ENCODE measurements at places on chromosomes 7 and 10.

DNA sequence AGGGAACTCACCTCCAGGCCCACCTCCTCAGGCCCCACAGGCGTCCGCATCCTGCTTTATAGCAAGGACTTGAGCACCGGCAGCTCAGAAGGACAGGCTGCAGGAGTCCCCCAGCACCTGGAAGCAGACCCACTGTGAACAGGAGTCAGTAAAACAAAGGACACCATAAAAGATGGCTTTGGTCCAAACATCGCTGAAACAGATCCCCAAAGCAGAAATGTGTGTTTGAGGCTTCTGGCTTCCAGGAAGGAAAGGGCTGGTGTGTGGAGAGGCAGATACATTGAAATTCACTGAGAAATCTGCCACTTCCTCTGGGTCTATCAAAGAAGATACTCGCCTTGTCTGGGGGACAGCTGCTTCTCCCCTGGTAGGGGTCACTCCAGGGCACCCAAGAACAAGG, 286.2 kb downstream of the PLXNA4 start:
- no peak for DNase-seq

DNA sequence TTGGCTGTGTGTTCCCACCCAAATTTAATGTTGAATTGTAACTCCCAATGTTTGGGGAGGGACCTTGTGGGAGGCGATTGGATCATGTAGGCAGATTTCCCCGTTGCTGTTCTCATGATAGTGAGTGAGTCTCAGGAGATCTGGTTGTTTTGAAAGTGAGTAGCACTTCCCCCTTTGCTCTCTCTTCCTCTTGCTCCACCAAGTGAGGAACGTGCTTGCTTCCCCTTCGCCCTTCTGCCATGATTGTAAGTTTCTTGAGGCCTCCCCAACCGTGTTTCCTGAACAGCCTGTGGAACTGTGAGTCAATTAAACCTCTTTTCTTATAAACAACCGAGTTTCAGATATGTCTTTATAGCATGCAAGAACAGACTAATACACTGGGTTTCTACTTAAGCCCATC, 176.3 kb downstream of the CDK14 start:
- DNase-seq = no peak

- DNase-seq = no peak
These were observed 128.7 kb downstream of the TSPAN12 start for GRCh38 chr7:120729245-120729644.

DNA sequence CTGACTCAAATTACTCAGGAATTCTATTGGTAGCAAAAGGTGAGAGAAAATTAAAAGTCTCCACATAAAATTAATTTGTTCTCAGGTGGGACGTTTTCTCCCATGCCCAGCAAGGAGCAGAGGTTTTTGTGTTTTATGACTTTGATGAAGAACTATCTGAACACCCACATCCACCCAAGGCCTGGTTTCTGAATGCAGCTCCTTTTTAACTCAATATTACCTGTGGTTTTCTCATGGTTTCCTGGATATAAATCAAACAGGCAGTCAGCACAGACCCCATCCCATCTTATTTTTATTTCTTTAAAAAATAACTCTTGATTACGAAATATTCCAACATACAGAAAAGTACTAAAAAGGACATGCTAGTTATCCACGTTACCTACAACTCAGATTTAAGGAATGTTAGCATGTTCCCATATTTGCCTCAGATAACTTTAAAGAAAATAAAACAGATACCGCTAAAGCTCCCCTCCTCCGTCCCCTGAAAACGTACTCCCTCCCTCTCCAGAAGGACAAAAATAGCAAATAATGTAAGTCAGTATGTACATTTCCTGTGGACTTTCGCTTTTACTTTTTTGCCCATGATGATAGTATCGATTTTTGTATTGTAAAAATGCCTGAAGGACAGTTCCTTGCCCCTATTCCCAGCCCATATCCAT, 43.4 kb downstream of the GLI3 start:
- DNase-seq = no peak

DNA sequence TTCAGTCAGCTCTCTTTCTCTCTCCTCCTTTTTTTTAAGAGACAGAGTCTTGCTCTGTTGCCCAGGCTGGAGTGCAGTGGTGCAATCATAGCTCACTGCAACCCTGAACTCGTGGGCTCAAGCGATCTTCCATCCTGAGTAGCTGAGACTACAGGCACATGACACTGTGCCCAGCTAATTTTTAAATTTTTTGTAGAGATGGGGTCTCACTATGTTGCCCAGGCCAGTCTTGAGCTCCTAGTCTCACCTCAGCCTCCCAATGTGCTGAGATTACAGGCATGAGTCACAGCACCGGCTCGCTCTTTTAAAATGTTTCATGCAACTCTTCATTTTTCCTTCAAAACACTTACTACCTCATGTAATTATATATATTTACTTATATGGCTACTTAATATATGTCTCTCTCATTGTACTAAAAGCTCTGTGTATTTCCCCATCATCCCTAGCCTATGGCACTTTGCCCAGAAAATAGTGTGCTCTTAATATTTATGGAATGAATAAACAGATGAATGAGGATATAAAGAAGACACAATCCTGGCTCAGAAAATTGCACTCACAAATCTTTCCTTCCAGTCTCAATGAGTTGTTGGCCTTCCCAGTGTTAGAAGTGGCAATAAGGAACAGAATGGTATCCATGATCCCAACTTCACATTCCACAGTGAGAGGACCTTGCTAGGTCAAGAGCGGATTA, 33.9 kb downstream of the EBLN1 start:
- DNase-seq = no peak

DNA sequence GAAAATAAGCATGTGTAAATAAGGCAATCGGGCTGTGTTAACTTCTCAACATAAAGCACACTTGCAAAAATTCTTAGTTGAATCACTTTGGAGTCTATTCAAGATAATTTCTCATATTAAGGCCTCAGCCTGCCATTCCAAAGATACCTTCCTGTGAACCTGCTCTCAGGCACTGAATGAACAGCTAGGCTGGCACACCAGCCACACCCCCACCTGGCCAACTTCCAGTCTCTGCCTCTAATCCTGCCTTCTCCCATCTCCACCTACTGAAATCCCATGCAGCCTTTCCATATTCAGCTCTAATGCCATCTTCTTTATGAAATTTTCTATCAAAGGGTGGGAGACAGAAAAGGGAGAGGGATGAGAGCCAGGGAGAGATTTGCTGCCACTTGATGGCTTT, 17.1 kb upstream of the MACROH2A2 start:
- no peak for DNase-seq

DNA sequence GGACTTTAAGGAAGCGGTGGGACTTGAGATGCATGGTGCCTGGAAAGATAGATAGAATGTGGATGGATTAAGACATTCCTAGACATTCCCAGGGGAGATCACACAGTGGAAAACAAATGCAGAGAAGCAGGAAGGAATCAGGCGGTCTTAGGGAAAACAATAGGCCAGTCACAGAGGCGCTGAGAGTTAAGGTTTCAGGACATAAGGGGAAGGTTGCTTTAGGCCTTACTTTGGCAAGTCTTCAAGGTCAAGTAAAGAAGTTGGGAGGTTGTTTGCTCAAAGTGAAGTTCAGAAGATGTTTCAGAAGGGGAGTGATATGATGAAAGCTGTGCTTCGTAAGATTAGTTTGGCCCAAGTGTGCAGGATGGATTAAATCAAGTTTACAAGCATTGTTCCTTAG, 109.4 kb downstream of the SUGCT start:
- DNase-seq = no peak

DNA sequence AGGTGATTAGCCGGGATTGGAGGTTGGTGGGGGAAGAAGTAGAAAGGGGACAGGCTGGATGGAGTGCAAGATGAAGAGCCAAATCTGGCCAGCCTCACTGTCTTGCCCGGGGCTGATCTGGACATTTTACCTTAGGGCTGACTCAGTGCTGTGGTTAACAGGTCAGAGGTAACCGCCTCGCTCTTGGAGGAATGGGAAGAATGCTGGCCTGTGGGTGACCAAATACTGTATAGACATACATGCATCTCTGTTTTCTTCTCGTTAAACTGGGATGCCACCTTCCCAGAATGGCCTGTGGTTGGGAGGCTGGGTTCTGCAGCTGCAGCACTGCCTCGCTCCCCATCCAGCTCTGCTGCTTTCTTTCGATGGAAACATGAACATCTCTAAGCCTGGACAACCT, 120.0 kb downstream of the SEC23IP start:
- DNase-seq = no peak

- DNase-seq = no peak
These were observed 124.7 kb downstream of the ZNF248 start for GRCh38 chr10:37732685-37733084.

- DNase-seq = no peak
These were observed 28.6 kb downstream of the OGDH start for GRCh38 chr7:44634839-44635591.

DNA sequence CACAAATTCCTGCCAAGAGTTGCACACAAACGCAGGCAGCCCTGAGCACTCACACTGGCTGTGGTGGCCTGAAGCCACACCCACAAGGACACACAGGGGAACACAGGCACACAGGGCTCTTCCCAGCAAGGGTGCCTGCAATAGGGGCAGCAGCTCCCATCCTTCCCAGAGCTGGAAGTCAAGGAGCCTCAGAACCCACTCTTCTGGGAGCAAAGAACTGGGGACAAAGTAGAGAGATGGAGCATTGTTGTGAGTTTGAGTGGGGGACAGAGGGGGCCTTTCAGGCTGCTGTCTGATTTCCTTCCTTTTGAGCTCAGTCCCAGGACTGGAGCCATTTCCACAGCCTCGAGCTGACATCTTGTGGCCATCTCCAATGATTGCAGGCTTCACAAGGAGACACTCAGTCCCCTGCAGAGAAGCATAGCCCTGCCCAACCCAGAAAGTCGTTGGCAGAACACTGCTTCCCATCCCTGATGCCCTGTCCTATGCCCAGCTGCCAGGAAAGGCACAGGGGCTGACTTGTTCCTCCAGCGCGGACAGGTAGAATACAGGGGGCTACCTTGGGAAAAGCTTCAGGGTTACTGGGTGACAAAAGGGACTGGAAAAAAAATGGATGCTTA, 34.4 kb upstream of the SLF2 start:
- no peak for DNase-seq

GRCh38 chr10:78552261-78552811, 516.4 kb upstream of the ZMIZ1 start:
- no peak for DNase-seq

GRCh38 chr7:149880638-149881311, 7.0 kb downstream of the ATP6V0E2 start:
- DNase-seq = no peak

DNA sequence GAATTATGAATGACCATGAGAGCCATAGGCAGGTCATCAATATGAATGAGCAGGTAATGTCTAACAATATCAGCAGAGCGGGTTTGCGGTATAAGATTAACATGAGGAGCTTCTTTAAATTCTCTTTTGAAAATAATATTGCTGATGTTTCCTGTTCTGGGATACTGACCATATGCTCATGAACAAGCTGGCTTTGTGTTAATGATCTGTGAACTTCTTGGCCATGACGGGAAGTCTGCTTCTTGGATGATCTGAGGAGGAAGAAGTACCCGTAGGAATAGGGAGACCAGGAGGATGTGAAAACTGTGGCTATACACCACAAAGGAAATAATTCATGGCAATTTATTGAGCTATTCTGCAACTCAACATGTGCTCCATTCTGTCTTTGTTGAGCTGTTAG, 38.6 kb downstream of the ITGA8 start:
- no peak for DNase-seq

DNA sequence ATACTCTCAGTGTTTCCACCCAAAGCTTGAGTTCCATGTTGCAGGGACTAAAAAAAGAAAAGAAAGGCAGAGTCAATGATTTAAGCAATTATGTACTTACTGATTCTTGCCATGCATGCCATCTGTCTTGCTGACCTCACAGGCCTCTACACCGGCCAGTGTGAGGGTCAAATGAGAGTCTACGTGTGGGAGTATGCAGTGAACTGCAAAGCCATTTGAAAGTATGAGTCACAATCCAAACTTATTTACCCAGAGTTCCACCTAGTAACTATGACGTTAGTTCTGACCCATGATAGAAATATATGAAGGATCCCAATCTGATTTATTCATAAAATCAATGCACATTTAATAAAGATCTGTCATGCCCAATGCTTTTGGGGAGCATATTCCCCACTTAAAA, 26.5 kb downstream of the PDE1C start:
- DNase-seq = no peak

DNA sequence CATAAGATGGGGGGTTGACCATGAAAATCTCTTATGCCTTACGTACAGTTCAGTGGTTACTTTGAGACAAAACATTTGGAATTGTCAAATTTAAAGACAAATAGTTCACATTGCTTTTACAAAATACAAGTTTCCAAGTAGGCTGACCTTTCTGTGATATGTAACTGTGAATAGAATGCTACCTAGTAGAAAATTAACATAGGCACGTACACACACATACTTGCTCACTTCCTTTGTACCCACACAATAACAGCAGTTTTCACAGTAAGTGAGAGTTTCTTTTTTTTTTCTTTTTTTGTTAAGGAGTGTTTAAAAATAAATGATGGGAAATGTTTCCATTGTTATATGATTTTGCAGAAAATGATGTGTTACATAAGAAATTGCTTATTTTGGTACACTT, 53.3 kb upstream of the SP8 start:
- no peak for DNase-seq

DNA sequence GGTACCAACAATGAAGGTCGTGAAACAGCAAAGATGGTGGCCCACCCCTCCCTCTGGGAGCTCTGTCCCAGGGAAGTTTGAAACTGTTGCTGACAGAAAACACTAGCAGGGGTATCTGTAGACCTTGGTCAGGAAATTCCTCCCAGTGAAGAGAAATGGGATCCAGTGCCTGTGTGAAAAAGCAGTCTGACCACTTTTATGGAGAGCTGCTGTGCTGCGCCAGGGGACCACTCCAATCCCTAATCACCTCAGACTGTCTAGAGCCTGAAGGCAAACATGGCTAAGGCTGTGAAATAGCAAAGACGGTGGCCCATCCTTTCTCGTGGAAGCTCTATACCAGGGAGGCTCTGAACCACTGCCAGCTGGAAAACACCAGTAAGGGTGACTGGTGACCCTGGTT, 38.3 kb upstream of the TMEM140 start:
- no peak for DNase-seq

DNA sequence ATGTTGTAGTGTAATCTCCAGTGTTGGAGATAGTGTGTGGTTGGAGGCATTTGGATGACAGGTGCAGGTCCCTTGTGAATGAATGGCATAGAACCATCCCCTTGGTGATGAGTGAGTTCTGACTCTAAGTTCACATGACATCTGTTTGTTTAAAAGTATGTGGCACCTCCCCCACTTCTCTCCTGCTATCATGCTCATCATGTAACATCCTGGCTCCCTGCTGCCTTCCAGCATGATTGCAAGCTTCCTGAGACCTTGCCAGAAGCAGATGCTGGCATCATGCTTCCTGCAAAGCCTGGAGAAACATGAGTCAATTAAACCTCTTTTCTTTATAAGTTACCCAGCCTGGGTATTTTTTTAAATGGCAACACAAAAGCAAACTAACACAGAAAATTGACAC, 499.0 kb upstream of the SEMA3D start:
- DNase-seq = no peak

DNA sequence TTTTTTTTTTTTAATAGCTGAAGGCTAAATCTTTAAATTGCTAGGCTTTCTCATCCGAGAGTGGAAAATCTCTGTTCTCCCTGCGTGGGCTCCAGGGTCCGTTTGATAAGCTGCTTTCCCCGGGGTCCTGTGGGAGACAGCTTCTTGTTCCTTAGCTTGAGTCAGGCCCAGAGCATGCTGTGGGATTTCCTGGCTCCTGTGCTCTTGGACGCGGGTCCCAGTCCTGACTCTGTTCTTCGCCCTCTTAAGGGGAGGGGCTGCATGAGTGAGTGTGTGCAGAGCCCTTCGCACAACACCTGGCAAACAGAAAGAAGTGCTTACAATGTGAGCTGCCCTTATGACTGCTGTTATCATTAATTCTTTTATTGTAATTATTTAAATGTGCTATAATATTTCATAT, 133.5 kb downstream of the TACC2 start:
- DNase-seq = no peak

All from effector CD4-positive, alpha-beta T cell (primary cell).